ENCODE measurements at places on chromosomes 4 and X.

- no peak for DNase-seq
These were observed 286.4 kb upstream of the FAT1 start for GRCh38 chr4:187010052-187010451.

DNA sequence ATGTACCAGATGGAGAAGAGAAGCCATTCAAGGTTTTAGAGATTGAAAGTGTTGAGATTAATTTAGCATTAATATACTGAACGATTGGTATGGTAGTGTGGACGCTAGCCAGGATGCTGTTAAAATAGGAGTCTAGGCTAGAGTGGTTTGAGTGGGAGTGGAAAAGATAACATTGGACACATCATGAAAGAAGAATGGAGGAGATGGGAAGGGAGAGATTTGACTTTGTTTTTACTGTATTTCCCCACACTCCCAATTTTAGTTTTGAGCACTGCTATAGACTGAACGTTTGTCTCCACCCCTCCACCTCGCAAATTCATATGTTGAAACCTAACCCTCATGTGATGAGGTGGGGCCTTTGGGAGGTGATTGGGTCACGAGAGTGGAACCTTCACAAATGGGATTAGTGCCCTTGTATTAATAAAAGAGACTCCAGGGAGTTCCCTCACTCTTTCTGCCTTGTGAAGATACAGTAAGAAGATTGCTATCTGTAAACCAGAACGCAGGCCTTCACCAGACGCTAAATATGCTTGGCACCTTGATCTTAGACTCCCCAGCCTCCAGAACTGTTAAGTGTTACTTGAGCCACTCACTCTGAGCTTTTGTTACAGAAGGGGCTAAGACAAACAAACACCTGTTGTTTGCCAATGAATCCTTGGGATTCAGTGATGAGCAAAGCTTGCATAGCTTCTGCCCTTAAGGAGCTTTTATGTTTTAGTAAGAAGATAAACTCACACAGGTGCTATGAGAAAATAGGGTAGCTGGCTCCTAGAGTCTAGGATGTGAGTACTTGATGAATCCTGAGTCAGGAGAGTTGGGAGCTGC lies 25.8 kb downstream of the USP9X start:
- no peak for DNase-seq

DNA sequence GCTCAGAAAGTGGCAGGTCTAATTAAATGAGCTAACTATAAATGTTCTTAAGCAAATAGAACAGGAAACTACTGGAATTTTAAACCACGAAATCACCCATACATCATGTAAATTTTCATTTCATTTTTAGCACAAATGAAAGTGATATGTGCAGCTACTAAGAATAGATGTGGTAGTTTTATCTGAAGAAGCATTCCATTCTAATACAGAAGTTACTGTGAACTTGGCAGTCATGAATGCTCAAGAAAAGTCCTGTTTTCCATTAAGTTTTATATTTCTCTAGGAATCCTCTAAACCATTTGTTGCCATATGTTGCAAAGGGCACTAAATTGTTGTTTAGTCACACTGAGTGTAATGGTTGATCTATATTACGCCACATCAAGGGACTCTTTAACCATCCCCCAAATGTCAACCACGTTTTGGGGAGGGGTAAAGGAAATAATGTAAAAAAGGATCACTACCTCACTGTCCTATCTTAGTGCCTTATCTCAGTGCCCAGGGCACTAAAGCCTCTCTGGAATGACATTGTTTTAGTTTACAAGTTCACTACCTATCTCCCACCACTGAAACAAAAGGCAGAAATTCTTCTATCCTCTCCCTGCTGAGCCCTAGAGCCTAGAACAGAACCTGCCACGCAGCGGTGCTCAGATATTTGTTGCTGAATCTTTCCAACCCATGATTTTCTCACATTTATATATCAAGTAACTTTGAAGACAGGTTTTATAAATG lies 118.0 kb downstream of the SHISA3 start:
- DNase-seq, result no peak

GRCh38 chr4:137647375-137647774 lies 115.1 kb upstream of the PCDH18 start:
- no peak for DNase-seq

DNA sequence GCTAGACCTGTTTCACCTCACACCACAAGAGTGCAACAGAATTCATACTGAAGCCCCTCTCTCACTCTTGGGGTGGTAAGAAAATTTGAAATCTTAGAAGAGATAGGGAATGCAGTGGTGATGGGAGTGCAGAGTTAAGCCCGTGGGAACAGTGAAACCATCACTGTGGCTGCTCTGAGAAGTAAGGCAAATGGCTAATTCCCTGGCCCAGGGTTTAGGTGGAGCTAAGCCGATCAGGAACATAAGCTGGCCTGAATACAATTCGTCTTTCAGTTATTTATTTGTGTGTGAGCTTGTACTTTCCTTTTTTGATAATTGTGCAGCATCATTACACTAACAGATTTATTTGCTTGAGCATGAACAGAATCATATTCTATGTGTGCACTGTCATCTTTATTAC lies 1070.6 kb downstream of the STPG2 start:
- DNase-seq, result no peak

GRCh38 chr4:94534401-94535312 lies 82.9 kb downstream of the PDLIM5 start:
- no peak for DNase-seq

GRCh38 chr4:89998469-89999011 lies 103.9 kb downstream of the MMRN1 start:
- DNase-seq, result no peak

- no peak for DNase-seq
These were observed 82.4 kb upstream of the NDP start for GRCh38 chrX:44055638-44056037.

GRCh38 chr4:75714011-75714410 lies 10.4 kb upstream of the USO1 start:
- DNase-seq, result no peak

- no peak for DNase-seq
These were observed 145.2 kb downstream of the PDHA2 start for GRCh38 chr4:95985051-95985450.

GRCh38 chr4:154707877-154708276 lies 35.9 kb upstream of the LRAT start:
- no peak for DNase-seq

- no peak for DNase-seq
These were observed 108.6 kb downstream of the TBL1X start for GRCh38 chrX:9573282-9574106.

GRCh38 chr4:70713453-70714078 lies 8.2 kb upstream of the RUFY3 start:
- DNase-seq, result no peak

- no peak for DNase-seq
These were observed 29.4 kb downstream of the C4orf51 start for GRCh38 chr4:145709336-145709735.

DNA sequence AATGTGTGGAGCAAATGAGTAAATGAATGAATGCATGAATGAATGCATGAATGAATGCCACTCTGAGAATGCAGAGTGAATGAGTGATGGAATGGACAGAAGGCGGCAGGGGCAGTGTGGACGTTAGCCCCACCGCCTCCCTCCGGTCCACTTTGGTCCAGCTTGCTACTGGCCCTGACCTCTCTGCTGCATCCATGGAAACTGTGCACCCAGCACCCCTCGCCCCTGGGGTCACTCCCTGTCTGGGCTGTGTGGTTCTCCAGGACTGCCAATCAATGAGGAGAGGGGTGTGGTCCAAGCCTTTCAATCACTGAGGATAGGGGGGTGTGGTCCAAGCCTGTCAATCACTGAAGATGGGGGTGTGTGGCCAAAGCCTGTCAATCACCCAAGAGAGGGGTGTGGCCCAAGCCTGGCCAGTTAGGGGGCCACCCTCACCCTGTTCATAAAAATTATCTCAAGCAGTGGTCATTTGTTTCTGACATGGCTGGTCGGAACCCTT lies 39.2 kb upstream of the ASMTL start:
- DNase-seq, result no peak

- DNase-seq, result no peak
These were observed 345.1 kb upstream of the PITX2 start for GRCh38 chr4:110967936-110968335.

DNA sequence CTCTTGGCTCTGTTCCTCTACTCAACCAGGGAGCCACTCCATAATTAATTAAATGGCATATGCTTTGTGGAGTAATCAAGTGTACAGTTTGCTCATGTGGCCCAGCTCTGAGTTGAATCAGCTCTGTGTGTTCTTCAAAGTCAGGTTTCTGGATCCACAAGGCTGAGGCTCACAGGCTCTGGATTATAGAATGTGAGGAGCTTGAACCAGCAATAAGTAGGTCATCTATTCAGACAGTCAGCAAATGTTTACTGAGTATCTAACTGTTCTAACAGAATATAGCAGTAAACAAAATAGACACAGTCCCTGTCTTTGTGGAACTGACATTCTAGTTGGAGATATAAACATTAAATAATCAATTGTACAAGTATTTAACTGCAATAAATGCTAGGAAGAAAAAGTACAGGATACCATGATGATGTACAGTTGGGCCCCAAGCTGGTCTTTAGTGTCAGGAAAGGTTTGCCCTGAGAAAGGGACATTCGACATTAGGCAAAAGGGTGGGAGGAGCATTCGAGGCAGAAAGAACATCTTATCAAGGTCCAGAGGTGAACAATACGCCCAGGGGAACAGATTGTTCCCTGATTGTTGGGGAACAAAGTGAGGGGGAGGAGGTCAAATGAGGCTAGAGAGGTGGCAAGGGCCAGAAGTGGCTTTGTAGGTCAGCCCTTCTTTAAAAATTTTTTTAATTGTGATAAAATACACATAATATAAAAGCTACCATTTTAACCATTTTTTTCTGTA lies 20.5 kb upstream of the TSR2 start:
- DNase-seq, result no peak

DNA sequence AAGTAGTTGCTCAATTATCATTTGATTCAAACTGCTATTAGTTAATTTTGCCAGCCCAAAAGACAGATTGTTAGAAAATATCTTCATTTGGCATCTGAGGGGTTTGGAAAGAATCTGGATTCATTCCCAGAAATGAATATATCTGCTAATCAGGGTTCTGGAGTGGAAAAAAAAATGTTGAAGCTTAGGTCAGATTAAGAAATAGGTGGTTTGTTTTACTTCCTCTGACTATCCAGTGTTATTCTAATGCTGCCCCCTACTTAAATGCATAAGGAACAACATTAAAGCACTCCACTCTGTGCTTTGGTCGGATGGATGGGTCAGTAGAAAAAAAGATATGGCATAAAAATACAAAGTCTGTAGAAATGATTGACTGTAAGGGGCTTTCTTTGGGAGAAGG lies 89.0 kb downstream of the LUZP4 start:
- DNase-seq, result no peak

DNA sequence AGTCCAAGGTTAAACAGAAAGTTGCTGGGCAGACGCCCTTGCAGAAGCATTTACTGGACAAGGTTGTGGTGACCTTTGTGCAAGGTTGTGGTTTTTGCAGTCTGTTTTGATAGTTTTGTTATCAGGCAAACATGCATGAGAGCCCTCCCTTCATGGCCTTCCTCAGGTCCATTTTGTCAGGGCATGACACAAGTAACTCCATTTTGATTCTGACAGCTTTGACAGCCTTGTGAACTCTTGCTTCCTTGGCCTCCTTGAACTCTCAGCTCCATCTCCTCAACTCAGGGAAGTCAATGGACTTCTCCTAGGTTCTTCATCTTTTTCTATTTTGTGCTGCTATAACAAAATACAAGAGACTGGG lies 97.7 kb downstream of the CEP44 start:
- DNase-seq, result no peak

DNA sequence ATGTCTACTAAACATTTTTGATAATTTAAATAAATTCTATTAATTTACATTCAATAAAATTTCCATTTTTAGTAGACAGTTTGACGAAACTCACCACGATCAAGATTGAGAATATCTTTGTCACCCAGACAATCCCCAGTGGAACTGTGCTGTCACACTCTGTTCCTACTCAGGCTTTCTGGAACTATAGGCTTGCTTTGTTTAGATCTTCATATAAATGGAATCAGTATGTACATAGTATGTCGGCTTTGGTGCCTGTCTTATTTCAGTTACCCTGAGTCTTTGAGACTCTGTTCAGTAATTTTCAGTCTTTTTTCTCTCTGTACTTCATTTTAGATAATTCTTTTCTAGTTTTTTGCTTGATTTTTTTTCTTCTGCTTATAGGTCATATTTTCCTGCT lies 163.5 kb upstream of the EMCN start:
- no peak for DNase-seq

- DNase-seq, result no peak
These were observed 4.5 kb downstream of the CBR4 start for GRCh38 chr4:169005453-169006099.

- no peak for DNase-seq
These were observed 367.6 kb downstream of the PPP3CA start for GRCh38 chr4:100979736-100980135.

DNA sequence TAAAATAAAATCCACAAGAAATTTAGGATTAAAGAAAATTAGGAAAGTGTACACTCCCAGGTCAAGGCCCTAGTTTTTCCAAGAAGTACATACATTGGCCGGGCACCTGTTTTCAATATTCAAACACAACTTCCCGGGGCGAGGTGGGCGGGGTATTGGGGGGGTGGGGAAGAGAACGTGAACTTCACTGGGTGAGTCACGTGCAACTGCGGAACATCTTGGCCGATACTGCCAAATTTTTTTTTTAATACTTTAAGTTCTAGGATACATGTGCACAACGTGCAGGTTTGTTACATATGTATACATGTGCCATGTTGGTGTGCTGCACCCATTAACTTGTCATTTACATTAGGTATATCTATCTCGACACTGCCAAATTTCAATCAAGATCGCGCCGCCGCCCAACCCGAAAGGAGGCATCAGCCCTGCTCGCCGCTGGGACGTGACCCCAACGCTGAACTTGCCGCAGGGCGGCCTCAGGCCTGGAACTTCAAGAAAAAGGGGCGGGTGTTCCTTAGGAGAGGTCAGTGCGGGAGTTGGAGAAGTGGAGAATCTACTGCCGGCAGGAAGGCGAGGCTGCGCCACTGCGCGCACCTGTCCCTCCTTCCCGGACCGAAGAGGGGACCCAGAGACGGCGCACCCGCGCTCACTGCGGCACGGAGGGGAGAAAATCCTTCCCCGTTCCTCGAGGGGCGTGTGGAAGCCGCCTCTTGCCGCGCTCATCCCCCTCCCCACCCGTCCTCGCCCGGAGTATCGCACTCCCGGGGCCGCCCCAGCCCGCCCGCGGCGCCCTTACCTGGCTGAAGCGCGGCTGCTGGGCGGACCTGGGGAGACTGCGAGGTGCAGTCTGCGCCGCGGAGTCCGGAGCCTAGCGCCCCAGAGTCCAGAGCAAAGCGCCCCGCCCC lies at the start of gene TEC:
TSS of gene TEC (minus strand) at position 883 of the 905 bp plus-strand sequence. CDS start 41,224 bp downstream, outside the sequence.
- DNase-seq, result peak; percentile 73

DNA sequence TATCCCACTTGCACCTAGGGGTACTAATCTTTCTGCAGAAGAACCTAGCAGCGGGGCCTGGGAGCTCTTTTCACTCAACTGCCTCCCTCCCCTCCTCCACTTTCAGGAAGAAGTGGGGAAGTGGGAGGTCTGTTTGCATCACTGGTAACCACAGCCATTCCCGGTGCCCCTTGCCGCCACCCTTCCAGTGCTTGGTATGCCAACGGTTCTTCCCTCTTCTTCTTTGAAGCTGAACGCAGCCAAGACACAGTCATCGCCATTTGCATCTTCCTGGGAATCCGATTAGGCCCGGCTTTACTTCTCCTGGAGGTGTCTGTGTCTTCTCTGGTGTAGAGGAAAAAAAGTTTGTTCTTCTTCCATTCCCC lies 47.2 kb upstream of the RBPJ start:
- DNase-seq, result peak; percentile 52
